ENCODE measurements at places on chromosomes 11 and 22.

DNA sequence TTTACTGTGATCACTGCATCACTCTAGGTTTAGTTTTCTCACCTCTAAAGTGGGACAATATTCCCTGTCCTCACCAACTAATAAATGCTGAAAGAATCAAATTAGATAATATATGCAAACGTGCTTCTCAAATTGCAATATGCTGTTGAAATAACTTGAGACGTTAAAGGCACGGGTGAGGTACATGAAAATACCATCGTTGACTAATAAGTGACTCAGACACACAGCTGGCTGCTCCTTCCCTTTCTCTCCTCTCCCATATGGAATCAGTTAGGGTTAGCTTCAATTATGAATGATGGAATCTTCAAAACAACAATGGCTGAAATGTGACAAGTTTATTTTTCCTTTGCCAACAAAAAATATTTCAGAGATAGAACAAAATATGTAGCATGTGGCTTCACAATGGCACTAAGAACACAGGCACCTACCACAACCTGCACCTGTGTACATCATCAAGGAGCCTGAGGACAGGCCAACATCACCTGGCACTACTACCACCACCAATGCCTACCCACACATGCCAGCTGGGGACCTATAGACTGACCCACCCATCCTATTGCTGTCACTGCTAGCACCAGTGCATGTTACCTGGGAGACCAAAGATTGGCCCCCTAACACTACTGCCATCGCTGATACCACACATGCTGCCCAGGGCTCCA is 13.7 kb downstream of the GDPD4 start:
- DNase-seq = no peak

- no peak for DNase-seq
Measured at GRCh38 chr11:8318536-8318935, 54.9 kb upstream of the LMO1 start.

- no peak for DNase-seq
Measured at GRCh38 chr11:72951193-72951592, 137.0 kb downstream of the ATG16L2 start.

- no peak for DNase-seq
Measured at GRCh38 chr11:111435046-111435698, 56.1 kb upstream of the POU2AF1 start.

DNA sequence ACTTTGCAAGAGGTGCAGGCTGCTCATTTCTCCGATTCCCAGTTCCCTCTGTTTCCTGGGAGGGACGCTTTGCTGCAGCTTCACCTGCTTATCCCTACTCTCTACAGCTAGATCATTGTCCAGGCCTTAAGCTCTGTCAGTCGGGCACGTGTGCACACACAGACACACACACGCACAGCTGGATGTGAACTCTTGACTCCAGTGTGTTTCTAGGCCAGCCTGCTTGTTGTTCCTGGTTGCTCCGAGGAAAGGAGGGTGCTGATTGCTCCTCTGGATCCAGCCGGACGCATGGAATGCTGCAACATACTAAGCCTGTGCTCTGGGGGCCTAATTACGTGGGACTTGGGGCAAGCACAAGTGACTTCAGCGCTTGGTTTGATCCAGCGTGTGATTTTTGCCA is 19.7 kb downstream of the ZNRF3 start:
- no peak for DNase-seq

DNA sequence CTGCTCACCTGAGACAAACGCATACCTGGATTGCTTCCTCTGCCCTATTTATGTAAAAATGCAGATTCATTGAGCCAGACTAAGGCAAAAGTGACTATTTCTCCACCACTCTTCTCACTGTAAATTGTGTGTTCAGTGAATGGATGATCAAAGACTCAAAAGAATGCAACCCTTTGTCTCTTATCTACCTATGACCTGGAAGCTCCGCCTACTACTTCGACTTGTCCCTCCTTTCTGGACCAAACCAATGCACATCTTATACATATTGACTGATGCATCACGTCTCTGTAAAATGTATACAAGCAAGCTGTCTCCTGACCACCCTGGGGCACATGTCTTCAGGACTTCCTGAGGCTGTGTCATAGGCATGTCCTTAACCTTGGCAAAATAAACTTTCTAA is 418.0 kb upstream of the SYN3 start:
- DNase-seq = no peak

DNA sequence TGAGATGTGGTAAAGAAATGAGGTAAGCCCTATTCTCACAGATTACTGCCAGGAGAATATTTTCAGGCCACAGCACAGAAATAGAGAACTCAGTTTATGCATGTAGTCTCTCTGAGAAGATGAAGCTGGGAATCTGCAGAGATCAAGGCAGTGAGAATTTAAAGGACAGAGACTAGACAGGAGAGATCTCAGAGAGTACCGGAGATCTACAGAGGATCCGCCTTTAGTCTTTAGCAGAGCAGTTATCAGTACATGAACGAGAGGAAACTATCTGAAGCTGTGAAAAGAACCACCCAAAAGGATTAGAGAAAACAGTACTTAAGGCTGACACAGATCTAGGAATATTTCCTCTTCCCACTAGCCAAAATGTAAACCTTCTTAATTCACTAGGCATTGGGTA is 101.5 kb downstream of the DLG2 start:
- no peak for DNase-seq

DNA sequence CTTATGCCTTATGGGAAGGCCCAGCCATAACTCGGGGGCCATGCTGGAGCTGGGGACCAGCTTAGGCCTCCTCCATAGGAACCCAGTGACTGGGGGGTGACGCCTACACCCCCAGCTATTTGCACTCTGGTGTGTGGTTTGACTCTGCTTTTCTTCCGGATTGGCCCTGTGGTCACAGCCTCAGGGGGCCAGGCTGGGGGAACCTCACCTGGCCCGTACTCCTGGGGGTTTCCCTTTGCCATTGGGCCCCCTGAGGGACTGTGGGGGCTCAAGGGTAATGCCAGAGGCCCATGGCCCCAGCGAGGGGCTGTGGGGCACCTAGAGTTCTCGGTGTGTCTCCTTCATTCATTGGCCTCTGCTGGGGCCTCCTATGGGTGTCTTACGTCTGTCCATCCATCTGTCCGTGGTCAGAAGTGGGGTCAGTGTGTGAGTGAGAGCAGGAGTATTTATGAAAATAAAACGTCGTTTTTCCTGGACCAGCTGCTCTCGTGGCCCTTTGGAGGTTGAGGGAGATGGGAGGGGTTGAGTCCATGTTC is 6.3 kb upstream of the SH3BP1 start:
- DNase-seq = no peak

GRCh38 chr11:76455331-76455730 is 10.5 kb downstream of the EMSY start:
- DNase-seq = no peak

DNA sequence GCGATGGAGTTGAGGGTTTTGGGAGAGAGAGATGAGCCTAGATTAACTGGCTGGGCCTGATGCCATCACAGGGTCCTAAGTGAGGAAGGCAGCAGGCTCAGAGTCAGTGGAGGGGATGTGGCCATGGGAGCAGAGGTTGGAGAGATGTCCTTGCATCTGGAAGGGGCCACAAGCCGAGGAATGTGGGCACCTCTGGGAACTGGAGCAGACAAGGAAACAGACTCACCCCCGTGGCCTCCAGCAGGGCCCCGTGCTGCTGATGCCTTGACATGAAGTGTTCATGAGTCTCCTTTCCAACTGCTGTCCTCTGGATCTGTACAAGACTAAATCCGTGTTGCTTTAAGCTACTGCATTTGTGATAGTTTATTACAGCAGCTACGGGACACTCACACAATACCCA is 49.2 kb downstream of the SHISAL1 start:
- DNase-seq = no peak

GRCh38 chr22:31346733-31347250 is 646 bp upstream of the PATZ1 start:
- no peak for DNase-seq
